ENCODE measurements at places on chromosomes 16 and 17.

DNA sequence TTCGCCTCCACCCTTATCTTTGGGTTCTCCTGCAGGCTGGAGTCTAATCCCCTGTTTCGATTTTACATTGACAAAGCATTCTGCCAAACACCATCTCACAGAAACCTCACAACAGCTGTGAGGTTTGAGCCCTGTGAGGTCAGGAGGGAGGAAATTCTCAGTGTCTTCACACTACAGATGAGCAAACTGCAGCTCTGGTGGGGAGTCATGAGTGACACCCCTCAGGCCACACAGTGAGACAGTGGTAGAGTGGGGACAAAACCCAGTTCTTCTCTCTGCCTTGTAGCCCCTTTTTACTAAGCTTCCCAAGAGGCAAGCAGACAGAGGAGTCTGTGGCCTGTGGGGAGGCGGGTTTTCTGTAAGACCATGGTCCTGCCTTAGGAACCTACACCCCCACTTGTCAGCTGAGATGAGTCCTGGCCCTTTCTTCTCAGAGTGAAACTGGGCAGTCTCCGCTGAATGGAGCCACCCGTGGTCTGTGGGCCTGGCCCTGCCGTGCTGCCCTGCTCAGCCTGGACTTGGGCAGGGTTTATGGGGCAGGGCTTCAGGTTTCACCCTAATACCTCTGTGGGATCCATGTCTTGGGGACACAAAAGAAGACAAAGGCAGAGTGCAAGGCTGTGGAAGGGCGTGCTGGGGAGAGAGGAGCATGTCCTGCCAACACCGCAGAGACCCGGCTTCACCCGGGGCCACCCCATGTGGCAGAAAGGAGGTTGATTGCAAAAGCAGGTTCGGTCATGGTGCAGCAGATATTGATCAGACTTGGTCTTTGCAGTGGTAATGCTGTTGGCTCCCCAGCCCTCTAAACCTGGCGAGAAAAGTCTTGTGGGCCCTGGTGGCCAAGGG is 59.0 kb downstream of the ABR start:
- no peak for DNase-seq

DNA sequence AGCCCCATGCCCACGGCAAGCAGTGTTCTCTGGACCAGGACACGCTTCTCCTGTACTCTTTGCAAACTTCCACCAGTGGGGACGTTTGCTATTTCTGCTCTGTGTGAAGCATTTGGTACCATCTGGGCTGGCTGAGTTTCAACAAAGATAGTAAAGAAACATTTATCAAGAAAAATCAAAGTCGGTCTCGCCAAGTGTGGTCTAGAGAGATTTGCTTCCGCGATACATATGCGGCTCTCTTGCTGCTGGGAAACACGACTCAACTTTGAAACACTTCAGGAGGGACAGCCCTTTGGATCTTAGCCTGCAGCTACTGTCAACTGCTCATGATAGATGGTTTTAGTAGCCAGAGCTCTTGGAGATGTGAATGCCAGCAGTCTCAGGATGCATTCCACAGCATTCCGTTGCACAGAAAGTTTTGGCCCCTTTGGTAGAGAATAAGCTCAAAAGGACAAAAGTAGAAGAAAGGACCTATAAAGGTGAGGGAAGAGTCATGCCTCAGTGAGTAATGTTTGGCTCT is 168.2 kb upstream of the CACNG3 start:
- DNase-seq: no peak

DNA sequence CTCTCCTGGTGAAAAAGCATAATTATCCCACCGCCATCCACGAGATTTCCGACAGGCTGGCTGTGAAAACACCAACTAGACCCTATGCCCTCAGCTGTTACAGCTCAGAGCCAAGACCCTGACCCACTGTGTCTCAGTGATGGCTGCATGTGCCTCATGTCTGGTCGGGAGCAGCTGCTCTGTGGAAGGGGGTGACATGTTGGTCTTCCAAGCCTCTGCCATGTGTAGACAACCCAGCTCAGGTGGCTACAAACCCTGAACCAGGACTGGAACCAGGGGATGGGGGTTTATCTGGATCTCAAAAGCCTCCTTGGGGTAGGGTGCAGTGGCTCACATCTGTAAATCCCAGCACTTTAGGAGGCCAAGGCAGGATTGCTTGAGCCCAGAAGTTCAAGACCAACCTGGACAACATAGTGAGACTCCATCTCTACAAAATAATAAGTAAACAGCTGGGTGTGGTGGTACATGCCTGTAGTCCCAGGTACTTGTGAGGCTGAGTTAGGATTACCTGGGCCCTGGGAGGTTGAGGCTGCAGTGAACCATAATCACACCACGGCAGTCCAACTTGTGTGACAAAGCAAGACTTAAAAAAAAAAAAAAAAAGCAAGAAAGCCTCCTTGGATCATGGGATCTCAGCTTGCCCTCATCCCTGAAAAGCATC is 220.3 kb downstream of the CPPED1 start:
- no peak for DNase-seq

- DNase-seq: no peak
These were observed 2.2 kb downstream of the NT5M start for GRCh38 chr17:17305281-17305801.

GRCh38 chr17:81599719-81600486 is 37.0 kb downstream of the NPLOC4 start:
- no peak for DNase-seq

DNA sequence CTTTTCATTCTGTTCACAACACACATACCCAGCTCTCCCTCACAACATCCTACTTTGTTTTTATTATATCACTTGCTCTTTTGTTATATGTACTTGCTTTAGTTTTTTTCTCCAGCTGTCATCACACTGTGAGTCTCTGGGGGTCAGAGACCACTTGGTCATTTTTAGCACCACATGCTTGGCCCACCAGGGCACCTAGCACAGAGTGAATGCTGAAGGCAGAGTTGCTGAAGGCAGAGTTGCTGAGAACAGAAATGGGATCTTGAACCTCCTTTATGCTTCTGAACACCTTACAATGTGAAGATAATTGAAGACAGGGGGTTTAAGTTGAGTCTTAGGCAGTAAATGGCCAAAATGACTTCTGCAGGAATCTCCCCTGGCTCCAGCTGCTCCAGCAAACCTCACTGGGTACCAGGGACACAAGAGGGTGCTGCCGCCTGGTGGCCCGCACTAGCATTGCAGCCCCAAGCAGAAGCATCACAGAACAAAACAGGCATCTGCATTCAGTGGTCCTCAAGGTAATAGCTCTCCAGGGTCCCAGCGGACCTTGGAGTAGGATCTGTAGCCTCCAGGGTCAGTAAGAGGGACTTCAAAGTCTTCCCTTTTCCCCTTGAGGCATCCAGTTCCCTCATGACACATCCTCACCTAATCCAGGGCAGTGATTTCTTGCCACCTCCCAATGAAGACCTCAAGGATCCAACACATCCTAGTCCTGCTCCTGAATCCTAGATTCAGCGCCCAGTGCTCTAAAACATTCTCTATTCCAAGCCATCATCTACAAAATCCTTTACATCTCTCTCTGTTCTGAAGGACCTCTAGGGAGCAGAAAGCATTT is 1972.6 kb downstream of the TP53TG3F start:
- DNase-seq: no peak

DNA sequence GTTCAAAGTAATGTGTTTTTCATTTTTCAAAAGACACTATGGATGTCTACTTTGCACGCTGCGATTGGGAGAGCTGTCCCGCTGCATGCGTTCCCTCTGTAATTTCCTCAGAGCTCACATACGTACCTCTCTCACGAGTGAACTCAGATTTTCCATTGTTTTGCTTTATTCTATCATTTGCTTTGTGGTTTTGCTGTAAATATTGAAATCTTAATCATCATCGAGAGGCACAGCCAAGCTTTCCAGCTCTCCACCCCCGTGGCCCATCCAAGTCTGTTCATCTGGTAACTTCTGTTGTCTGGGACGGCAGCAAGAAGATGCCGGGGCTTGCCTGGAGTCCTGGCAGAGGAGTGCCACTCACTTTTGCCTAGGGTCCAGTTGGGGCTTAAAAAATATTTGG is 21.1 kb downstream of the TMC6 start:
- no peak for DNase-seq

DNA sequence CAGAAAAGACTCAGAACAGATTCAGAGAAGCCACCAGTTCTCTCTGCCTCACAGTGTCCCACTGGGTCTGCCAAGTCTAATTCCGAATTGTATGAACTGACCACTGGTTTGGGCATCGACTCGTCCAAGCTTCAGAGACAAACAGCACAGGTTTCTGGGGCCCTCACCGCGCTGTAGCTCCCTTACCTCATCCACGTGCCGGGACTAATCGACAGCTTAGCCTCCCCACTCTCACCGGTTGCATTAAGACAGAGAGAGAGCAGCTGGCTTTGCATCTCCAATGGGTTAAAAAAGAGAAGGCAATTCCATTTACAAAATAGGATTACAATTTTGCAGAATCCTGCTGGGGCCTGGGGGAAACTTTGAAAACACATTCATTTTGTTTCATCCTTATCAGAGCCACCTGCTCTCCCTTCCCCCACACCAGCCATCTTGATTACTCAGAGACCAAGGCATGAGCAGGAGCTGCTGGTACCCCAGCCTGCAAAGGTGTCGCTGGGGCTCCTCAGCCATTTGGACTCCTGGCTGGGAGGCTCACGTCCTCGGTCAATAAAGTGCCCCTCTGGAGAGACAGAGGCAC is 95.3 kb upstream of the RPL38 start:
- DNase-seq: no peak

DNA sequence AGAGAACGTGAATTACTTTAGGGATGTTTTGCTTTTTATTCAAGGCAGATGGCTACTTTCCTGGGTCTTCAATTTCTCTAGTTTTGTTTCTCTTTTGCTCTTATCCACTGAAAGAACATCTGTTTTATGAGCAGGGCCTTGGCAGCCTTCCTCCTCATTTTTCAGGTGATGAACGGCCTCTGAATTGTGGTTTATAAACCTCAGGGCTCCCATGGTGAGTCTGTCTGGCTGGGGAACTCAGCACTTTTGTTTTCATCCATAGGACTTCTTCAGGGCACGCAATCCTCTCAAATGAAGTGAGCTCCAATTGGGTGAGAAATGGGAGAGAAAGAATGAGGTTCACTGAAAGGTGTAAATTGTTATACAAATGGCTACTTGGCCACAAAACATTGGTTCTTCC is 186.4 kb upstream of the ERCC4 start:
- no peak for DNase-seq

- DNase-seq: no peak
These were observed 108.8 kb downstream of the ELAC2 start for GRCh38 chr17:12909046-12909445.

GRCh38 chr17:1872976-1873375 is 43.2 kb downstream of the RPA1 start:
- no peak for DNase-seq

DNA sequence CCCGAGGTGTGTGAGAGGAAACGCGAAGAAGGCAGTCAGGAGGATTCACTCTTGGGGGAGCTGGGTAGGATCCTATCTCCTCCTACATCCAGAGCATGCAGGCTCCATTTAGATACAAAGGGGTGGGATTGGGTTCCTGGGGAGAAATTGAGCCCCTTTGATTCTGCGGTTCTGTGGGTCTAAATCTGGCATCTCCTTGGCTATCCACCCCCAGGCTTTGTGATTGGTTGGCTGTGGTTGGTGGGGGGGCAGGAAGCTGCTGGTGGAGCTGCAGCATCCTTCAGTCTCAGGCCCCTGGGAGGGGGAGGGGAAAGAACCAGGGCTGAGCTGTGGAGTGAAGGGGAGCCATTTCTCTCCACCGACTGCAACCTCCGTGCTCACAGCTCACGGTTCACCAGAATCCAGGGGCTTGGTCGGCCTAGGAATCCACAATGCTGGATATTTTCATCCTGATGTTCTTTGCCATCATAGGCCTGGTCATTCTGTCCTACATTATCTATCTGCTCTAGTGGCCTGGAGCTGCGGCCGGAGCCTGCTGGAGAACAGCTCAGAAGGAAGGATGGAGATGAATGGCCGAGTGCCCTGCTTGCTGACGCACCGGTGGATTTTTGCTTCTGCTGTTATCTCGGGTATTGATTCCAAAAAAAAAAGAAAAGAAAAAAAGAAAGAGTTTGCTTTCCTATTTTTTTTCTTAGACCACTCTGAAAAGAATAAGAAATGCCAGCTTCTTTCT is at the start of gene LASP1NB:
TSS of gene LASP1NB (plus strand) at position 352 of the 733 bp plus-strand sequence.
- DNase-seq: no peak

GRCh38 chr16:72989579-72990551 is 58.1 kb downstream of the ZFHX3 start:
- DNase-seq: peak; percentile 73

- DNase-seq: no peak
These were observed 779 bp upstream of the CCDC102A start for GRCh38 chr16:57537194-57537505.

DNA sequence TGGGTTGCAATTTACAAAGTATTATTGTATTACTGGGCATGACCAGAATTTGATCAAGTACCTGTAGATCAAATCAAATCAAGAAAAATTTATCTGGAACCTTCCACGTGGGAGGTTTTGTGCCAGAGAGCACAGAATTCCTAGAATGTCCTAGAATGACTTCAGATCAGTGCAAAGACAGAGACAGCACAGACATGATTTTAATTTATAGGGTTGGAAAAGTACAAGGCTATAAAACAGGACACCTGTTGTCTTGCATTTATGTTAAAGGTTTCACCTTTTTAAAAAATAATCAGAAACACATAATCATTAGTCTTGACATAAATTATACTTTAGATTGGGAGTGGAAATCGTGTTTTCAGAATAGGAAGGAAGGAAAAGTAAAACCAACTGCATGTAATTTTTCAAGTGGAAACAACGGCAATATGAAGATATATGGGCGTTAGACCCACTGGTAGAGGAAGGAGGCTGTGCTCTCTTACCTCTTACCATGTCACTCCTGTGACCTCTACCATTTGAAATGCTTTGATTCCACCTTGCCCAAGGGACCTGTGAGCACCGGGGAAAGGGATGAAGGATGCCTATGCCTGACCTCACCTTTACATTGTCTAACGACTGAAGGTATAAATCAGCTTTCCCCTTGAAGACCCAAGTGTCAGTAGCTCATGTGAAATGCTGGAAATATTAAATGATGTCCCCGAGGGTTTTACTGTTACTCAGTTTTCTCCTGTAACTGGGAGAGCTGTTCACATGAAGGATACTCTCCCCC is 100.4 kb downstream of the SNX11 start:
- no peak for DNase-seq

- DNase-seq: no peak
These were observed 8.5 kb upstream of the SIAH1 start for GRCh38 chr16:48393485-48394354.

DNA sequence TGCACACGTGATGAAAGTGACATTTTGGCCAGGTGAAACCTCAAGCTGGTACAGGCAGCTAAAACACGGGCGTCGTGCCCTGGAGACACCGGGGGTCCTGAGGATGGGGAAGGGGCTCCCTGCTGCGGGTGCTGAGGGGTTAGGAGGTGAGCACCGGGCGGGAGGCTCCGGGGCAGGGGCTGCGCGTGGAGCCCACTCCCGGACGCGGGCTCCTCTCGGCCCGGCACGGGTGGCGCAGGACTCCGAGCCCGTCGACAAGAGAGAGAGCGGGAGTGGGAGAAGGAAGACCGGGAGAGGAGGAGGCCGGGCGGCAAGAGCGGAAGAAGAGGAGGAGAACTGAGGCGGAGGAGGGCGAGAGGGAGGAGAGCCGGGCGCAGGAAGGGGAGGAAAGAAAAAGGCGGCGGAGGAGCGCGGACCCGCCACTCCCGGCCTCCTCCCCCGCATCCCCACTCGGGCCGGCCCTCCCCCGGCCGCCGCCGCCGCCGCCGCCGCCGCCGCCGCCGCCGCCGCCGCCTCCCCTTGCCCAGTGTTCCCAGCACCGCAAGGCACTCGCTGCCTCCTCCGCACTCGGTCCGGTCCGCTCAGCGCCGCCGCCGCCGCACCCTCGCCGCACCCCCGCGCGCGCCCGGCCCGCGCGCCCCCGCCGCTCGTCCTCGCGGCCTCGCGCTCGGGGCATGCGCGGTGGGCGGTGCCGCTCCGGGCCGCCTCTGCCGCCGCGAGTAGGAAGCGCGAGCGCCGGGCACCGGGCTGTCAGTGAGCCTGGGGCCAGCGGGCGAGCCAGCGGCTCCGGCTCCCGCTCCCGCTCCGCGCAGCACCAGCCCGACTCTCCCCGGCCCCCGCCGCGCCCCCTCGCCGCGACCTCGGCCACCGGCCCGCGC is at the start of gene PRKCA:
TSS of gene PRKCA (plus strand) at position 750 of the 878 bp plus-strand sequence.
- peak; percentile 74 for DNase-seq

All from RWPE2 (cell line).